ENCODE measurements at places on chromosomes 7 and 10.

- DNase-seq: no peak
Observed at GRCh38 chr10:89074120-89074519, 83.5 kb downstream of the FAS start.

GRCh38 chr10:102119417-102120141 lies 589 bp downstream of the LDB1 start:
- DNase-seq: peak; percentile 27

DNA sequence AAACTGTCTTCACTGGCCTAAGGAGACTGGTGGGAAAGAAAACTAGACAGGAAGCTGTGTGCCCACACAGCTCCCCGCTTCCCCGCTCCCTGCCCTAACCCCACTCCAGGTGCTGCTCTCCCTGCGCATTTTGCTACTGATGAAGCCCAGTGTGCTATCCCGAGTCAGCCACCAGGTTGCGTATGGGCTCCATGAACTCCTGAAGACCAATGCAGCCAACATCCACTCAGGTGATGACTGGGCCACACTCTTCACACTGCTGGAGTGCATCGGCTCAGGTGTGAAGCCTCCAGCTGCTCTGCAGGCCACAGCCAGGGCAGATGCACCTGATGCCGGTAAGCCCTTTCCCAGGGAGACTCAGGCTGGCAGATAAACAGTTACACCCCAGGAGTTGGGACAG lies 20.3 kb upstream of the NFKB2 start:
- no peak for DNase-seq

GRCh38 chr7:39144420-39144819 lies 166.7 kb downstream of the POU6F2 start:
- DNase-seq: no peak

GRCh38 chr10:14879124-14879927 lies 660 bp downstream of the SUV39H2 start:
- peak; percentile 11 for DNase-seq

DNA sequence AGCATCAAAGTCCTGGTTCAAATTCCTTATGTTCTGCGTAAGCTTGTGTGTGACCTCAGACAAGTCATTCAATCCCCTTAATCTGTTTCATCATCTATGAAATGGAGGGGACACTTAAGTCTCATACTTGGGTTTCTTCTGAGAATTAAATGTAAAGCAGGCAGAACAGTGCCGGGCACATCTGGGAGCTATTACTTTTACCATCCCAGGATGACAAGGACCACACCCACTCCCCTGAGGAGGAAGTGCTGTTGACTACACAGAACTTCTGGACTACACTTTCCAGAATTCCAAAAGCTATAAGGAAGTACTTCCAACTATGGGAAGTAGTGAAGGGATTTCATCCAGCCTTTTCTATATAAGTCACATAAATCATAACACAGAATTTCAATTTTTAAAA lies 294.9 kb downstream of the IPMK start:
- no peak for DNase-seq

DNA sequence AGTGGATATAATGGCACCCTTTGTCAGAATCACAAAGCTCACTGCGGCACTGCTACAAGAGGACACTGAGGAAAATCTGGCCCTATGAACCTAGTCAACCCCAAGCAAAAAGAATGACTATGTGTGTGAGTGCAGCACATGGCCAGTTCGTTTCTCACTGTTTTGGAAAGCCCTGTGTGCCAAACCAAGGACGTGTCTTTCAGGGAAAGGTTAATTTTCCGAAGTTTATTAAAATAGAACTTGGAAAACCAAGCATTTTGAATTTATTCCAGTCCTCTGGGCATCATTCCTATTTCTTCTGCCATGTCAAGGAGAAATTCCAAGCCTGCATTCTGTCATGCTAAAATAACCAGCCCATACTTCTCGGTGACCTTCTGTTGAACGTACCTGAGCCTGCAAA lies 471.8 kb downstream of the PLXDC2 start:
- no peak for DNase-seq

- no peak for DNase-seq
Observed at GRCh38 chr7:128831994-128832879, 2.0 kb downstream of the FLNC start.

DNA sequence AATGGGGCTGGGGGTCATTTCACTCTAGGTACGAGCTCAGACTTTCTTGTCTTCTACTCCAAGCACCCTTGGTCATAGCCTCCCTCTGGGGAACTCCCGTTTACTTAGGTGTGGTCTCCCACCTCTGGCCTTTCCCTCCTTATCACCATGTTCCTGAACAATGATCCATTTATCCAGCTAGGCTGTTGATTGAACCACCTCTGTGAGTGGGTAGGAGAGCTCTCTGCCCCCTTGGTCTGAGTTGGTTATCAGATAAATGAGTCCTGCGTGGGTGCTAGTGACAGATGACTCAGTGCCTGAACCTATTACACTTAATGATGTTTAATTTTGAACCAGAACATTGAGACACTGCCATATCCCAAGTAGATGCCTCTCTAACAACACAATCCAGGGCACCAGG lies 9.4 kb downstream of the BLNK start:
- no peak for DNase-seq

GRCh38 chr7:94422827-94423460 lies 28.2 kb downstream of the COL1A2 start:
- DNase-seq: no peak

- DNase-seq: no peak
Observed at GRCh38 chr10:18582803-18583202, 68.6 kb downstream of the NSUN6 start.

DNA sequence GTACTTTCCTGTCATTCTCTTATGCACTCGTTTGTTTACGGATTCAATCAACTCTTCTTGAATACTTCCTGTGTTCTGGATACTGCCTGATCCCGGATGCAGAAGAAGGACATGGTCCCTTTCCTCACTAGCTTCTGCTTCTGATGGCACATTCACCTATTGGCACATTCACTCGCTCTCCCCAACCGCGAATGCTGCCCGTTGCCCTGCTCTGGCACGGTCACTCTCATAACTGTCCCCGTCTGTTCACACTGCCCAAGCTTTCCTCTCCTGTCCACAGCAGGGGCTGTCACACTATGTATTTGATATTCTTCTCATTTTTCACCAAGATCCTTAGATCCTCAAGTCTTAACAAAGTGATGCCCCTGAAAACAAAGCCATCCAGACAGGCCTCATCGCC lies 327.4 kb downstream of the PAXIP1 start:
- no peak for DNase-seq

- DNase-seq: no peak
Observed at GRCh38 chr10:131983780-131984179, 2.1 kb upstream of the BNIP3 start.

DNA sequence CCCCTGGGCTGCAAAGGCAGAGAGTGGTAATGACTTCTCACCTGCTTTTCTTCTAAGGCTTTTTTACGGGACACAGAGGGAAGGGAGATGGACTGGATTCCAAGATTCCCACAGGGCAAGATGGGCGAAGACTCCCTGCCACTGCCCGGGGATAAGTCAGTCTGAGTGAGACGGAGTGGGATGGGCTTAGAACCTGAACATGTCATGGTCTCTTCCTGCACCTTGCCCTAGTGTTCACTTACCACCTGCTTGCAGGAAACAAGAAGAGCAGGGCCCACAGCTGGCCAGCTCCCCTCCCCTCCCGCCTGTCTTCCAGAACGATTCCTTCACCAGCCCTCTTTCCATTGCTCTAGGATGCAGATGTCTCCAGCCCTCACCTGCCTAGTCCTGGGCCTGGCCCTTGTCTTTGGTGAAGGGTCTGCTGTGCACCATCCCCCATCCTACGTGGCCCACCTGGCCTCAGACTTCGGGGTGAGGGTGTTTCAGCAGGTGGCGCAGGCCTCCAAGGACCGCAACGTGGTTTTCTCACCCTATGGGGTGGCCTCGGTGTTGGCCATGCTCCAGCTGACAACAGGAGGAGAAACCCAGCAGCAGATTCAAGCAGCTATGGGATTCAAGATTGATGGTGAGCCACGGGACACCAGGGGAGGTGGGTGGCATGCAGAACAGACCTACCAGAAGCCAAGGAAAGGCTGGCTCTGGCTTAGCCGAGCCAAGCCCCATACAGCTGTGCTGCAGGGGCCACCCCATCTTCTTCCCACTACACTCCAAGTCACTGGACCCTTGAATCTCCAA lies 1.3 kb downstream of the SERPINE1 start:
- DNase-seq: no peak

GRCh38 chr10:110834629-110835301 lies 37.0 kb upstream of the PDCD4 start:
- no peak for DNase-seq

- no peak for DNase-seq
Observed at GRCh38 chr10:30528429-30528786, 94.4 kb downstream of the MAP3K8 start.

DNA sequence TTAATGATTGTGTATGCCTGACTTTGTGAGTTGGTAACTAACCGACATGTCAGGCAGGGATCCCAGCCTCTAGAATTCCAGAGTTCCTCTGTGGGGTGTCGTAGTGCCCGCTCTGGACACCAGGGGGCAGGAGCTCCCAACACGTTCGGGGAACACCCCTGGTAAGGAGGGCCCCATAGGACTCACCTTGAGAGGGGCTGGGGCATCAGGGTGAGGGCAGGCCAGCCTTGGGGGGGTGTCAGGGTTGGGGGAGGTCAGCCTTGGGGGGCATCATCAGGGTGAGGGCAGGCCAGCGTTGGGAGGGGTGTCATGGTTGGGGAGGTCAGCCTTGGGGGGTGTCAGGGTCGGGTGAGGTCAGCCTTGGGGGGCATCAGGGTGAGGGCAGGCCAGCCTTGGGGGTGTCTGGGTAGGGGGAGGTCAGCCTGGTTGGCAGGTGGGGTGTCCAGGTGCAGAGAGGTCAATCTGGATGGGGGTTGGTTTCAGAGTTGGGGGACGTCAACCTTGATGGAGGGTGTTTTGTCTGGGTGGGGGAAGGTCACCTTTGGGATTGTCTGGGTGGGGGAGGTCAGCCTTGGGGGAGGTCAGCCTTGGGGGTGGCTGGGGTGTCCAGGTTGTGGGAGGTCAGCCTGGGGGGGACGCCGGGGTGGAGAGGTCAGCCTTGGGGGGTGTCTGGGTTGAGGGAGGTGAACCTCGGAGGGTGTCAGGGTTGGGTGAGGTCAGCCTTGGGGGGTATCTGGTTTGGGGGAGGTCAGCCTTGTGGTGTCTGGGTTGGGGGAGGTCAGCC lies 45.6 kb upstream of the SUN1 start:
- DNase-seq: peak; percentile 41

DNA sequence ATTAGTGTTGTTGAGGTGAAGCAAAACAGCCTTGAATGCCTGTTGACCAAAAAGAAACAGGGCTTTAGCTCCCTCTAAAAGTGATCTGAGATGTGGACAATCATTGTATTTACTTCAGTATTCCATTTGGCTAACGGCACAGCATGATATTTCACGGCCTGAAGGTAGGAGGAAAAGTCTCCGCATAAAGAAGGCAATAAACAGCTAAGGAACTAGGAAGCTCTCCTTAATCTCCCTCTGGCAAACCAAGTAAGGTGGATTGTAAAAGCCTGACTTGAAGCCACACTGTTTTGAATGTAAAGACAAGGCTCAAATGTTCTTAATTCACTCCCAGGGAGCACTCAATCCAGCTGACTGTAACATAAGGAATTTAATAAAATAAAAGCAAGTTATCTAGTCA lies 160.0 kb upstream of the ZNF804B start:
- DNase-seq: no peak

- DNase-seq: no peak
Observed at GRCh38 chr7:148935451-148935850, 51.4 kb upstream of the EZH2 start.

GRCh38 chr10:44071479-44071878 lies 313.4 kb downstream of the CXCL12 start:
- no peak for DNase-seq

- DNase-seq: peak; percentile 25
Observed at GRCh38 chr7:20172736-20173334, 44.3 kb downstream of the MACC1 start.

- peak; percentile 7 for DNase-seq
Observed at GRCh38 chr7:118573085-118573484, 348.6 kb downstream of the ANKRD7 start.

DNA sequence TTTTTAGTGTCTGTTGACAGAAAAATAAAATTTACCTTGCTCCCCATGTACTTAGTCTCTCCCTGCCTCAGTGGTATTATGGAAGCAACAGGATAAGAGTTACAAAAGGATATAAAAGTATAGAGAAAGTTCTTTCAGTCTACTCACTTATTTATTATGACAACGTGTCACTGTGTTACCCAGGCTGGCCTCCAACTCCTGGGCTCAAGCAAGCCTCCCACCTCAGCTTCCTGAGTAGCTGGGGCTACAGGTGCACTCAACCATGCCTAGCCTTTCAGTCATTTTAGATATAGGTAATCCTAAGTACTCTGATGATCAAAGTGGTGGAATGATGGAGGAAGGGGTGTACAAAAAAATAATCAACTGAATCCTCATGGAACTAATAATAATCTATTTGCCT lies 215.2 kb upstream of the MKLN1 start:
- no peak for DNase-seq

GRCh38 chr7:44486693-44487092 lies 3.8 kb downstream of the NUDCD3 start:
- no peak for DNase-seq

- DNase-seq: no peak
Observed at GRCh38 chr10:129628823-129629222, 161.8 kb downstream of the MGMT start.

DNA sequence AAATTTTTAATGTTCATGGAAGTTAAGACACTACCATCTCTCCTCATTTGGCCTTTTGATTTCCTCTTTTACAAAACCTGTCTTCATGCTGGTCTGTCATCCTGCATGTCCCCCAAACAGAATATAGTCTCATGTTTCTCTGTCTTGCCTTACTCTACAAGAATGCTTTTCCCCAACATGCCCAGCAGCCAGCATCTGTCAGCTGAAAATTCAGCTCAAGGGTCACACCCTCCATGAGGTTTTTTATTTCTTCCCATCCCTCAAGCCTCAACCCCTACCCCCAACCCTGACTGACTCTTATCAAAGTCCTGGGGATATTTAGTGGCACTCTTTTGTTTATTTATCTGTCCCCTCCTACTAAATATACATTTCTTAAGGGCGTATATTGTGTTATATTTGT lies 202.0 kb downstream of the ANK3 start:
- DNase-seq: no peak

GRCh38 chr7:81776948-81777630 lies 7.2 kb upstream of the HGF start:
- DNase-seq: no peak

GRCh38 chr10:5860066-5860465 lies 29.6 kb downstream of the ANKRD16 start:
- no peak for DNase-seq

DNA sequence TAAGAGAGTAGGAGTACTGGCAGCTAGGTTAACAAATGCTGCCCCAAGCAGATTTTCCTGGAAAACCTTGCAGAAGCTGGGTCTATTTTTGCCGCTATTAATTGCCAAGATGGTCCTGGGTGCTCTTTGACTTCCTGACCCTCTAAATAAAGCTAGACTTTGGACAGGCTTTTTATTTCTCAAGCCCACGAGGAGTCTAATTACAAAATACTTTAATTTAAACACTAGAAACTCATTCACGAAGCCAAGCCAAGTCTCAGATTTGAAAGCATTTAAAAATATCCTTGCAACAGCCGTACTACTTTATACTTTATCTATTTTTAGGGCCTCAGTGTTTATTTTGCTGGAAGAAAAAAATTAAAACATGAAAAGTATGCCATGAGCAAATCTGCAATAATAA lies 45.1 kb downstream of the TMEM26 start:
- DNase-seq: no peak

All from NCI-H345 (cell line).